RWPE1 (cell line): ENCODE measurements at places on chromosomes 13 and 19.

DNA sequence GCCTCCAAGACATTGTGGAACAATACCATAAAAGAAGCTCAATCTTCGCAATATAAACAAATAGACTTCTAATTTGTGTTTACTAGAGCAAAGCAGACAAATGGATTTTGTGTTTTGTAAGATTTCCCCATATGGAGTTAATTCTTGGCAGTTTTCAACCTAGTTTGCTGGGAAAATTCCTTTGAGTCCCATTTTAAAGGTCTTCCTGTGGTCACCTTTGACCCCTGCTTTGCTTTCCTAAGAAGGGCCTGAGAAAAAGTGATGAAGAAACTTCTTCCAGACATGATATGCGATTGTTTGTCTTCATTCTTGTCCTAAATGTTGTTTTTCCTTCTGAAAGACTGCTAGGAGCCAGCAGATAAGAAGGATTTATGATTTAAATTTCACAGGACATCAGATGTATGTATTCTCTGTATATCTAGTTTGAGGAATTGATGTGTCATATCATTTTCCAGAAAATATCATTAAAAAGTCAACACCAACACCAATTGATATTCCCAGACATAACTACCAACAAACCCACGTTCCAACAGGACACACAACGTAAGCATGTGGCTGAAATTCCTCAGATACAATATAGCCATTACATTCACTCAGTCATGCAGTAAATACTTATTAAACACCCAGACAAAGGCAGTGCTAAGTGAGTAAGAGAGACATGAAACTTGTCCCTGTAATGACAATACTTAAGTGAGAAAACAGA is 276.4 kb downstream of the LHFPL6 start:
- DNase-seq, result no peak

- DNase-seq, result peak; percentile 66
These were observed 820 bp downstream of the EID2 start for GRCh38 chr19:39539165-39539517.

DNA sequence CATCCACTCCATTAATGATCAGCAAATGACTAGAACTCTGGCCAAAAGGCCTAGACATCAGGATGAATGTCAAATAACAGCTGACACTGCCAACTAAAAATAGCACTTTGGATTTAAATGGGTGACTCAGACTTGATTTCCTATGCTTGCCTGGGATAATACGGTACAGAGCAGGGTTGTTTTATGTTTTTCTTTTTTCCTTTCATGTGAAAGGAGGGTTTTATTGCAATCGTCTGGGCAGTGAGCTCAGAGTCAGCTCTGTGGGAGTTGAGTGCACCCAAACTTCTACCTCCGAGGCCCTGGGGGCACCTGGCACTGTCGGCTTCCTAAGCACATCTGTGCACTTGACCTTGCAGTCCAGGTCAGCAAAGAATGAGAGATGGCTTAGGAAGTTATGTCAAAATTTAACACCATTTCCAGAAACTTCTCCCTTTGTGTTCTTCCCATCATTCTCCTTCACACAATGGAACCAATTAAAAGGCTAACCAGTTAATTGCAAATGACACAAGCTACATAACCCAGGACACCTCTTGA is 134.1 kb downstream of the LACC1 start:
- DNase-seq, result peak; percentile 16

GRCh38 chr19:41307090-41307875 is 2.7 kb upstream of the CCDC97 start:
- DNase-seq, result no peak

GRCh38 chr19:51338563-51339312 is 3.2 kb downstream of the VSIG10L start:
- peak; percentile 85 for DNase-seq

- no peak for DNase-seq
These were observed 41.2 kb upstream of the TNFSF11 start for GRCh38 chr13:42532561-42533335.

GRCh38 chr19:2546128-2547032 is 70.5 kb downstream of the GADD45B start:
- DNase-seq, result no peak

GRCh38 chr13:66644855-66645460 is 585.2 kb downstream of the PCDH9 start:
- DNase-seq, result no peak

GRCh38 chr13:21043898-21044297 is 17.5 kb downstream of the LATS2 start:
- DNase-seq, result no peak

DNA sequence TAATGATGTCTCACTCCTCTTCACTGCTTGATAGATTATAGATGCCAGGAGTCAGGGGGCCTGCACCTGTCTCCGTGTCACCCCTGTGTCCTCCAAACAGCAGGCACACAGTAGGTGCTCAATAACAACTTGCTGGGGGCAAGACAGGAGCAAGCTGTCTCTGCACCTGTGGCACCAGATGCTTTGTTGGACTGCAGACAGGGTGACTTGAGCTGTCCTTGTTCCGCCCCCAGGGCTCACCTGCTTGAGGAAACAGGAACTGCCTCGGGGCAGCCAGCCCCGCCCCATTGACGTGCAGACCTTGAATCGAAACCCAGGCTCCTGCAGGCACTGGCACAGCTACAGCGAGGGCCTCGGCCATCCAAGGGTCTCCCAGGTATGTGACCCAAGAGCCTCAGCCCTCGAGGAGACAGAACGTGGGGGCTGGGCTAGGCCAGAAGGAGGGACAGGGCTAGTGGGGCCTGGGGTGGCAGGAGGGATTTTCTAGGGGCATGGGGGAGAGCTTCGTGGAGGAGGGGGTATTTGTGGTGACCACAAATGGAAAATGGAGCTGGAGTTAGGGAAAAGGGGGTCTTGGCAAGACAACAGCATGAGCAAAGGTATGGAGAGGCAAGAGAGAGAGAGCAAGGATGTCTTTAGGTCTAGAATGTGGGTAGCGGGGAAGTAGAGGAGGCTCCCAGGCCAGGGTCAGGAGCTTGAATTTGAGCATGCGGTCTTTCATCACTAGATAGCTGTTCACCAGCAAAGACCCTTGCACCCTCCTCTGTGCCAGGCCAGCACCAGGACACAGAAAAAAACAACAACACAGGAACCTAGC is at the start of gene HSH2D:
TSS of gene HSH2D (plus strand) at position 287 of the 817 bp plus-strand sequence. CDS start 5,066 bp downstream, outside the sequence.
- peak; percentile 52 for DNase-seq

DNA sequence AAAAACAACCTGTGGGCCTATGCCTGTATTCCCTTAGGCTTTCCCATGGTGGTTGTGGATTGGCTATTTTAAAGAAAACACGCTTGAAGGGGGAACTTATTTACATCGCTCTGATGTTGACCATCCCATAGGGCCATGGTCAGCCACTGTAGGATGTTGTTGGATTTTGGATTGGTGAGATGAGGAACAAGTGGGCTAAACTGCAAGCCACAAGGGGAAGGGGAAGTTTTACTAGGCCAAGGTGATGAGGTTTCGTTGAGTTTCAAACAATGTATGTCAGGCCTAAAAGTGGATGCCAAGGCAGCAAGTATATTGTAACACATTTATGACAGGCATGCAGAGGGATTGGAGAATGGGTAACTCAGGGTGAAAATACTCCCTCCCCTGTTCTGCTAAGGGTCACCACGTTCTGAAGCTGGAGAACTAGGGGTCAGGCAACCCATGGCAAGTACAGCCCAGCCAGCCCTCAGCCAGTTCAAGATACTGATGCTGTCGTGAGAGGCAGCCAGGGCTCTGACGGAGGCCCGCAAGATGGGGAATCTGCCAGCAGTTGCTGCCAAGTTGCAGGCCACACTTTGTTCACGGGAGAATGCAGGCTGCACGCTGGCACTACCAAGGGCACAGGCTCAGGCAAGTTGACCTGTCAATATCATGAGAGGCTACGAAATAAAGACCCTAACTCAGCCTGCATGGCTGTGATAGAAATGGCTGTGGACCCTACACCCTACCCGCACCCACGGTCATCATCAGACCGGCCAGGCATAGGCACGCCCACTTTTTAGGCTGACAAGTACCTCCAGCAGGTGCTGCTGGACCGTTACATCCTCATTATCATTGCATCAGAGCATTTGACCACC is 11.1 kb downstream of the IRGC start:
- DNase-seq, result no peak

DNA sequence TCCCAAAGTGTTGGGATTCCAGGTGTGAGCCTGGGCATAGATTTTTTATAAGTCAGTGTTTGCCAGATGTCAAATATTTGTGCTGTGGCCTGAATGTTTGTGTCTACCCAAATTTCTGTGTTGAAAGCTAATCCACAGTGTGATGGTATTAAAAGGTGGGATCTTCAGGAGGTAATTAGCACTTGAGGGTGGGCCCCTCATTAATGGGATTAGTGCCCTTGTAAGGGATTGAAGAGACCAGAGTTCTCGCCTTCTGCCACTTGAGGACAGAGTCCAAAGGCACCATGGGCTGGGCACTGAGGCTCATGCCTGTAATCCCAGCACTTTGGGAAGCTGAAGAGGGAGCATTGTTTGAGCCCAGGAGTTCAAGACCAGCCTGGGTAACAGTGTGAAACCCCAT is 9.7 kb upstream of the FBXO17 start:
- no peak for DNase-seq

GRCh38 chr13:84648069-84648640 is 765.9 kb upstream of the SLITRK1 start:
- no peak for DNase-seq

- no peak for DNase-seq
These were observed 1.6 kb downstream of the LATS2 start for GRCh38 chr13:21059641-21060337.

GRCh38 chr13:83905641-83906040 is 23.4 kb upstream of the SLITRK1 start:
- DNase-seq, result no peak

DNA sequence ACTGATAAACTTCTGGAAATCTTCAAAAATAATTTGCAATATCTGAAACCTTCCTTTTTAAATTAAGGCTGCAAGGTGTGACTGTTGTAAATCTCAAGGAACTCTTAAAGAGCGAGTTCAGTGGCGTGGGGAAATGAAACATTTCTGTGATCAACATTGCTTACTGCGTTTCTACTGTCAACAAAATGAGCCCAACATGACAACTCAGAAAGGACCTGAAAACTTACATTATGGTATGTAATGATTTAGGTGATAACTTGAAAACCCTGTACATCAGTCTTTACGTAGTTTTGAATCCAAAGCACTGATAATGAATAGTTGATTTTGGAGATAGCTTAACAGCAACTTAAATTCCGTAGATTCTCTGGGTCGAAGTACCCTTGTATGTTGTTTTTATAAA is 92.8 kb downstream of the ZMYM2 start:
- no peak for DNase-seq

GRCh38 chr13:26653310-26653709 is 95.8 kb downstream of the WASF3 start:
- DNase-seq, result no peak

GRCh38 chr13:113937073-113937472 is 36.8 kb downstream of the C13orf46 start:
- DNase-seq, result no peak

DNA sequence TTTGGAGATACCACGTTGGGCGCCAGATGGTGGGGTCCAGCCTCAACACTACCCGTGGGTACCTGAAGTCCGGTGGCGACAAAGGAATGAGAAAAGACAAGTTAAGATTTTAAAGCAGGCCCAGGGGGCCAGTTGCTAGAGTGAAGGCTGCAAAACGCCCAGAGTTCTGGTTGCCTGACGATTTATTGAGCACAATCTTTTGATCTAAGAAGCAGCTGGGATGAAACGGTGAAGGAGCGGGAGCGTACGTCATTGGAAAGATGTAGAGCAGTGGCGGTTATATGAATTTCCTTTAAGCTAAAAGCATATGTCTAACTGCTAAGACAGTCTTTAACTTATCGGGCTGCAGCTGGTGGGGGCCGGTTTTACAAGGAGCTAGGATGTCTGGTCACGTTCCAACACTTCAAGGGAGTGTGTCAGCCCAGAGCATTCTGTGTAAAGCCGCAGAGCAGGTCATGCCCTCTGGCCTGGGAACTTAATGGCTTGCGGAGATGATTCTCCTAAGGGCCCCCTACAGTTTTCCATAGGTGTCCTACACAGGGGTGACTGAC is 28.9 kb upstream of the EVI5L start:
- no peak for DNase-seq

- no peak for DNase-seq
These were observed 5.8 kb downstream of the NDUFB7 start for GRCh38 chr19:14565765-14566711.

DNA sequence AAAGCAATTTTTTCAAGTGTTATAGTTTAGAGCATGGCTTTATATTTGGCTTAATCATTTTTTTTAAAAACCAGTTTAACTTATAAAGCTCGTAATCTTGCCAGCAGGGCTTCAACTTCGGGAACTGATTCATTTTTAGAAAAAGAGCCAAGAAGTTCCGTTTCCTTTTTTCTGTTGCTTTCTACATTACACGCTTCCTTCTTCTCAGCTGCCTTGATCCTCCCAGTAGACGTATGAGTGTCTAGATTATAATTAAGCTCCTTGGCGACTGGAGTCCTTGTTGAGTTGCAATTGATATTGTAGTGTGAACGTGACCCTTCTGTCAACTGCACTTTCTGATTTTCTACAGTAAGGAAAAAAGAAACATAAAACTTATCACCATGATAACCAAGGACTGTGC is 497.2 kb downstream of the DIAPH3 start:
- DNase-seq, result no peak

- no peak for DNase-seq
These were observed 21.3 kb upstream of the SLC1A5 start for GRCh38 chr19:46809534-46810272.
